ENCODE measurements at places on chromosomes 5 and 9.

- no peak for DNase-seq
These were observed 6.6 kb downstream of the DTWD2 start for GRCh38 chr5:118981783-118982182.

- DNase-seq = no peak
These were observed 93.4 kb downstream of the KCNIP1 start for GRCh38 chr5:170597109-170597751.

- no peak for DNase-seq
These were observed 7.9 kb downstream of the NDOR1 start for GRCh38 chr9:137213160-137214060.

DNA sequence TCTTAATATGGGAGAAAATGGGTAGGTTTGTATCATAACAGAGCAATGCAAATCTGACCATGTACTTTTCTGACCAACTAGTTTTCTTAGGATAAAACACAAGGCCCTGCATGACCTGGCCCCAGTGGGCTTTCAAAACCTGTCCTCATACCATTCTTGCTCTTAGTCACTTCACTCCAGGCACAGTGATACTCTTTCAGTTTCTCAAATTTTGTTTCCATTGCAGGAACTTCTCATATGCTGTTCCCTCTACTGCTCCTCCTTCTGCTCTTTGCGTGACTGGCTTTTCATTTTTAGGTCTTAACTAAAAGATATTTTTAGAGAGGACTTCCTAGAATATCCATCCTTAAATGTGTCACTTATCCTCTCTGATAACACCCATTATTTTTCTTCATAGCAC, 112.4 kb downstream of the INIP start:
- no peak for DNase-seq

GRCh38 chr9:71479621-71480020, 288.7 kb downstream of the CEMIP2 start:
- DNase-seq = no peak
